ENCODE measurements at places on chromosomes 16 and 17. TPM values are rescaled to one million over a fixed set of nuclear protein-coding genes. Genes with fewer than 3 reads are reported as not detected.

PRSS33 gene
- total RNA-seq: 0.20 TPM

ZG16B gene
- total RNA-seq: 5.4 TPM

TAC4 gene
- not detected for total RNA-seq

- H3K4me1 ChIP-seq: peaks cover 4% of the 10 kb centered on the region
- peak overlapping the region; percentile 33 for H3K4me3 ChIP-seq
- no peak overlapping the region for H3K27ac ChIP-seq
- H3K27me3 ChIP-seq: peaks cover 25% of the 10 kb centered on the region
- peak; percentile 64 for DNase-seq
Measured at GRCh38 chr16:88383401-88384221, 852 bp downstream of the ZNF469 start.

GRCh38 chr17:15185625-15185991 is 79.5 kb downstream of the PMP22 start:
- H3K36me3 ChIP-seq: no peaks in the 10 kb centered on the region
- H3K4me3 ChIP-seq: no peak overlapping the region
- peak overlapping the region; percentile 63 for H3K27ac ChIP-seq

GRCh38 chr16:17571499-17572093 is 100.8 kb upstream of the XYLT1 start:
- H3K27ac ChIP-seq: peak overlapping the region; percentile 71
- H3K4me3 ChIP-seq: no peak overlapping the region

DNA sequence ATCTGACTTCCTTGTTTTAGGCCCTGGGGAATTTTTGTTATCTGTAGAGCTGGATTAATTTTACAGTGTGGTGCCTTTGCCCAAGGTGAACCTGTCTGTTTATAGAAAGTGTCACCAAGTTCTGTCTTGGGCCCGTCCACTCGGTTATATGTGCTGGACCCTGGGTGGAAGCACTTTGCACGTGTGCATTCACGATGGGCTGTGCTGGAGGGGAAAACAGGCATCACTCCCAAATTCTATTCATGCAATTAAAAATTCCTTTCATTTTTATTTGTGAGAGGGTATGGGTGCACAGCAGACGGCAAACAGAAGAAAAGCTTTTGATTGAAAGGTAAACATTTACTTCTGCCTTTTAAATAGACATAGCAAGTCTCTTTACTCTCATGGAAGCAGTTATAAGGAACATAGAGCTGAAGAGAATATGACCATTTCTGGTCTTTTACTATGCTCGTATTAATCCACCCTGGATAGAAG is 101.2 kb downstream of the WWOX start:
- H3K27me3 ChIP-seq: no peaks in the 10 kb centered on the region
- no peaks in the 10 kb centered on the region for H3K36me3 ChIP-seq
- H3K27ac ChIP-seq: no peak overlapping the region
- no peak overlapping the region for H3K4me3 ChIP-seq
- peaks cover 8% of the 10 kb centered on the region for H3K4me1 ChIP-seq

DNA sequence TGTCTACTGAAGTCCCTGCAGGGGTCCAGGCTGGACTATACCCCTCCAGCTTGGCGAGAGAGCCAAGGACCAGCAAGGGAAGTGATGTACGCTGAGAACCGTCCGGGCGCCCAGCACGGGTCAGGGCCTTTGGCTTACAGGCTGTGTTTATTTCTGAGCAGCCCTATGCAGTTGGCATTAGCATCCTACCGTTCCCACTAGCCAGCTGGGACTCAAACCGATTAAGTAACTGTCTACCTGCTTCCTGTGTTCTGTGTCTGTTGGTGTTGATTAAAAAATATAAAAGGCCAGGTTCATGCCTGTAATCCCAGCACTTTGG is 73.8 kb downstream of the CMIP start:
- no peaks in the 10 kb centered on the region for H3K36me3 ChIP-seq
- no peak overlapping the region for H3K4me3 ChIP-seq
- no peak overlapping the region for H3K27ac ChIP-seq
- H3K27me3 ChIP-seq: no peaks in the 10 kb centered on the region
- H3K4me1 ChIP-seq: peaks cover 7% of the 10 kb centered on the region

DNA sequence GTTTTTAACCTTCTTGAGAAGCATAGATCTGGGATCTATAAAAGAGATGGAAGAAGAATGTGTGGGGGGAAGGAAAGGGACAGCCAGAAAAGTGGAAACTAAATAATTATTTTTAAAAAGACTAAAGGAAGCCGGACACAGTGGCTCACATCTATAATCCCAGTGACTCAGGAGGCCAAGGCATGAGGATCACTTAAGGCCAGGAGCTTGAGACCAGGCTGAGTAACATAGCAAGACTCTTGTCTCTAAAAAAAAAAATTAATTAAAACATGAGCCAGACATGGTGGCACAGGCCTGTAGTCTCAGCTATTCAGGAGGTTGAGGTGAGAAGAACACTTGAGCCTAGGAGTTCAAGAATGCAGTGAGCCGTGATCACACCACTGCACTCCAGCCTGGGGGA is 335.1 kb downstream of the GRIN2A start:
- no peaks in the 10 kb centered on the region for H3K36me3 ChIP-seq
- no peaks in the 10 kb centered on the region for H3K4me1 ChIP-seq
- no peak for DNase-seq
- no peaks in the 10 kb centered on the region for H3K27me3 ChIP-seq

GRCh38 chr17:43367737-43368242 is 31.0 kb upstream of the ARL4D start:
- H3K36me3 ChIP-seq: no peaks in the 10 kb centered on the region
- peak; percentile 82 for DNase-seq
- peak overlapping the region; percentile 85 for H3K27ac ChIP-seq
- H3K27me3 ChIP-seq: no peaks in the 10 kb centered on the region

GRCh38 chr16:630249-630814 is 453 bp upstream of the WFIKKN1 start:
- no peak overlapping the region for H3K27ac ChIP-seq
- H3K36me3 ChIP-seq: no peaks in the 10 kb centered on the region
- no peaks in the 10 kb centered on the region for H3K27me3 ChIP-seq
- no peak overlapping the region for H3K4me3 ChIP-seq
- H3K4me1 ChIP-seq: peaks cover 21% of the 10 kb centered on the region

GRCh38 chr17:72385475-72385874 is 264.7 kb downstream of the SOX9 start:
- no peaks in the 10 kb centered on the region for H3K36me3 ChIP-seq
- H3K27me3 ChIP-seq: no peaks in the 10 kb centered on the region
- no peak for DNase-seq

DNA sequence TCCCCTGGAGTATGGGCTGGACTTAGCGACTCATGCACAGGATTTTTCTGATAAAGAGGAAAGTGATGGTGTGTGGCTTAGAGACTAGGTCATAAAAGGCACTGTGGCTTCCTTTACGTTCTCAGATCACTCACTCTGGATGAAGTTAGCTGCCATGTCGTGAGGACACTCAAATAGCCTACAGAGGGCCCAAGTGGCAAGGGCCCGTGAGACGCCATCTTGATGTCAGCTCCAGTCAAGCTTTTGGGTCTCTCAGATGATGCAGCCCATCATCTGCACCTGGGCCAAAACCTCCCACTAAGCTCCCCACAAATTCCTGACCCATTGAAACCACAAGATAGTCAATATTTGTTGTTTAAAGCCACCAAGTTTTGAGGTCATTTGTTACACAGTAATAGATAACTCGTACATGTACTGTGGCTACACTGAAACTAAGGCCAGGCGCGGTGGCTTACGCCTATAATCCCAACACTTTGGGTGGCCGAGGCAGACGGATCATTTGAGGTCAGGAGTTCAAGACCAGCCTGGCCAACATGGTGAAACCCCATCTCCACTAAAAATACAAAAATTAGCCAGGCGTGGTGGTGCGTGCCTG is 14.7 kb downstream of the ST6GALNAC2 start:
- H3K27ac ChIP-seq: no peak overlapping the region
- H3K4me3 ChIP-seq: no peak overlapping the region
- H3K27me3 ChIP-seq: no peaks in the 10 kb centered on the region
- no peaks in the 10 kb centered on the region for H3K4me1 ChIP-seq

- no peaks in the 10 kb centered on the region for H3K36me3 ChIP-seq
- H3K27me3 ChIP-seq: no peaks in the 10 kb centered on the region
- H3K4me3 ChIP-seq: no peak overlapping the region
- DNase-seq: no peak
- peak overlapping the region; percentile 91 for H3K27ac ChIP-seq
Measured at GRCh38 chr17:49514071-49514721, 19.1 kb downstream of the NGFR start.

DNA sequence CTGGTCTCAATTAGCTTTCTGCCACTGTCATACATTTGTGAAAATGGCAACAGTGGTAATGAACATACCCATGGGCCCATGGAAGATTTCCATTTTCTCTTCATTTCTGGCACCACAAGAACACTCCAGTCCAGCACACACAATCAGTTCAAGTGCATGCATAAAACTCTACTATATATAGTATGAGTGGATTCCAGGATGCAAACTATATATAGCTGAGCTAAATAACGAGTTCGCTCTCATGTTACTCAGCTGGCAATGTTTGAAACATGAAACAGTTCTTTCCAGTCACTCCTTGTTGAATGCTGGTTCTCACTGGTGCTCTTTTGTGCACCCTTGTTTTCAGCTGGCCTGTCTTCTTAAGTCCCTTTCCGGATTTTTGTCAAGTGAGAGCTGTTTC is 75.2 kb upstream of the DHX40 start:
- H3K27ac ChIP-seq: peak overlapping the region; percentile 57
- no peaks in the 10 kb centered on the region for H3K36me3 ChIP-seq
- H3K4me3 ChIP-seq: no peak overlapping the region
- H3K27me3 ChIP-seq: no peaks in the 10 kb centered on the region

DNA sequence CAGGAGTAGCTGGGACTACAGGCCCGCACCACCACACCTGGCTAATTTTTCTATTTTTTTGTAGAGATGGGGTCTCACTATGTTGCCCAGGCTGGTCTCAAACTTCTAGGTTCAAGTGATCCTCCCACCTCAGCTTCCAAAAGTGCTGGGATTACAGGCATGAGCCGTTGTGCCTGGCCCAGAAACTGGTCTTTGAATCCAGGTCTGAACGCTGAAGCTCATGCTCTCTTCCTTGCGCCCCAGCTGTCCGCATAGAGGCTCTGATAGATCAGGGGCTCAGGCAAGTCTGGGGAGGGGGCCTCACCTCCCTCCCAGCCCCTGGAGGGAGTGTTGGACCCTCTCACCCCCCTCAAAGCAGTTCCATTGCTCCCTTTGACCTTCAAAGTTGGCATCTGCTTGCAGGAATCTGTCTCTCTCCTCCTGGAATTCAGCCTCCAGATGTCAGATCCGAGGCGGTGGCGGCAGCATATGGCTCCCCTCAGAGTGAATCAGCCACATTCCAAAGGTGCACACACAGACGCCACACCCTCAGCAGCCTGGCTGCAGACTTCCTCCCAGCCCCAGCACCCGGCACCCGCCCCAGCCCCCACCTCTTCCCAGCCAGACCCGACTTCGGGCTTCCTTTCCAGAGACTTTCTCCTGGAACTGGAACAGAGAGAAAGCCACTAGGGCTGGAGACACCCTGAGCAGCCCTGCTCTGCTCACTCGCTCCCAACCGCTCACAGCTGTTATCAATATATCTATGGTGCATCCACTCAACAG is 16.9 kb upstream of the GLIS2 start:
- H3K36me3 ChIP-seq: no peaks in the 10 kb centered on the region
- peak; percentile 94 for DNase-seq
- H3K27me3 ChIP-seq: no peaks in the 10 kb centered on the region
- H3K27ac ChIP-seq: peak overlapping the region; percentile 95

- no peak for DNase-seq
- no peak overlapping the region for H3K4me3 ChIP-seq
- H3K27me3 ChIP-seq: peaks cover 3% of the 10 kb centered on the region
- H3K4me1 ChIP-seq: no peaks in the 10 kb centered on the region
- no peaks in the 10 kb centered on the region for H3K36me3 ChIP-seq
Measured at GRCh38 chr17:51813140-51813783, 345.3 kb downstream of the CA10 start.

DNA sequence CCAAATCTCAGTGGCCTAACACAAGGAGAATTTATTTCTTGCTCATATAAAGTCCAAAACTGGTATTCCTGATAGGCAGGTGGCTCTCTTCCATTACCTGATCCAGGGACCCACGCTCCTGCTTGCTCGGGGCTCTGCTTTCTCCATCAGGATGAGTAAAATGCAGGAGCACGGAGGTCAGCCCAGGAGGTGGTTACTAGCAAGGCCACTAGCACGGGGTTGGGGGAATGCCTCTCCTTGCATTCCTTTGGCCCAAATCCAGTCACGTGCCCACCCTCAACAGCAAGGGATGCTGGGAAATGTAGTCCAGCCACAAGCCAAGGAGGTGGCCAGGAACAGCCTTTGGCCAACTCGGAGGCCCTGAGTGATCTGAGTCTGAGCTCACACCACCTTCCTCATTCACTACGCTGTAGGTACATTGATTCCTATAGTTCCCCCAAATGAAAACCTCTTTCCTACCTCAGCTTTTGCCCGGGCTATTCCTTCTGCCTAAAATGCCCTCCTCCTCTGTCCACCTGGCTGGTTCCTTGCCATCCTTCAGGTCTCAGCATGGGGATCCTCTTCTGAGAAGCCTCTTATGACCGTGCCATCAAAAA is 38.3 kb upstream of the HAPSTR1 start:
- H3K36me3 ChIP-seq: no peaks in the 10 kb centered on the region
- no peak overlapping the region for H3K27ac ChIP-seq
- H3K4me1 ChIP-seq: peaks cover 3% of the 10 kb centered on the region
- peak; percentile 73 for DNase-seq
- no peak overlapping the region for H3K4me3 ChIP-seq
- H3K27me3 ChIP-seq: no peaks in the 10 kb centered on the region

DNA sequence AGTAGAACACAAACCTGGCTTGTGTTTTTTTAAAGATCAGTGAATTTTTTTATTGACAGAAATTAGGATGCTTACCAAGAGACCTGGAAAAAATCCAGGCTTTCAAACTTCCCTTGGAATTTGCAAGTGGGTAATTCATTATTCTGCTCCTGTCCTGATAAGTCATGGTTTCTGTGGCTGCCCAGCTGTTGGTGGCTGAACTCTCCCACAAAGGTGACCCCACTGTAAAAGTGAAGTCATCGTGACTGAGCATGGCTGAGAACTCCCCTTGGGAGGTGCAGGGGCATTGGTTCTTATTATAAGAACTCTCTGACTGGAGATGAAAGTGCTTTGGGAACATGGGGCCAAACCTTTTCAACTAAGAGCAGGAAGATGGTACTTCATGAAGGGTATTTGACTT is 46.6 kb upstream of the TANC2 start:
- no peaks in the 10 kb centered on the region for H3K36me3 ChIP-seq
- no peak for DNase-seq
- no peak overlapping the region for H3K27ac ChIP-seq
- H3K4me1 ChIP-seq: peaks cover 9% of the 10 kb centered on the region
- no peaks in the 10 kb centered on the region for H3K27me3 ChIP-seq

DNA sequence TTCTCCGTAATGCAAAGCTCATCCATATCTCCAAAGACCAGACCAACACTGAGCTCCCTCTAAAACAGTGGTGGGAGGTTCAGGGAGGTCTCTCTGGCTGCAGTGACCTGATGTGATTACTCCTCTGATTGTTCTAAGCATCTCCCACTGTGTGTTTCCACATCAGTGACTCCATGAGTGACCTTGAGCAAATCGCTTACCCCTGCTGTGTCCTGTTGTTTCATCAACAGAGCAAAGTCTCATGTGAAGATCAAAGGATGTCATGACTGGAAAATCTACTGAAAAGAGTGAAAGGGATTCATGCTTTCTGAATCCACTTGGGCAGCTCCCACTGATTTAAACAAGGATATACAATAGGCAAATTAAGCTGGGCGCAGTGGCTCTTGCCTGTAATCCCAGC is 352.9 kb downstream of the TMEM114 start:
- no peak overlapping the region for H3K4me3 ChIP-seq
- no peaks in the 10 kb centered on the region for H3K27me3 ChIP-seq
- DNase-seq: no peak
- H3K4me1 ChIP-seq: no peaks in the 10 kb centered on the region
- no peak overlapping the region for H3K27ac ChIP-seq
- H3K36me3 ChIP-seq: no peaks in the 10 kb centered on the region

Measured in hepatocyte (in vitro differentiated cells).